ENCODE measurements at places on chromosomes 16 and 17. TPM values are rescaled to one million over a fixed set of nuclear protein-coding genes. Genes with fewer than 3 reads are reported as not detected.

GRCh38 chr17:6323626-6324356 lies 111.1 kb downstream of the AIPL1 start:
- H3K27ac ChIP-seq = no peak overlapping the region
- no peak overlapping the region for H3K4me3 ChIP-seq
- no peaks in the 10 kb centered on the region for H3K4me1 ChIP-seq
- no peaks in the 10 kb centered on the region for H3K36me3 ChIP-seq
- no peak for DNase-seq

GRCh38 chr16:68479271-68479670 lies 31.0 kb upstream of the SMPD3 start:
- H3K27me3 ChIP-seq = no peaks in the 10 kb centered on the region
- no peak for DNase-seq
- H3K4me3 ChIP-seq = no peak overlapping the region

DNA sequence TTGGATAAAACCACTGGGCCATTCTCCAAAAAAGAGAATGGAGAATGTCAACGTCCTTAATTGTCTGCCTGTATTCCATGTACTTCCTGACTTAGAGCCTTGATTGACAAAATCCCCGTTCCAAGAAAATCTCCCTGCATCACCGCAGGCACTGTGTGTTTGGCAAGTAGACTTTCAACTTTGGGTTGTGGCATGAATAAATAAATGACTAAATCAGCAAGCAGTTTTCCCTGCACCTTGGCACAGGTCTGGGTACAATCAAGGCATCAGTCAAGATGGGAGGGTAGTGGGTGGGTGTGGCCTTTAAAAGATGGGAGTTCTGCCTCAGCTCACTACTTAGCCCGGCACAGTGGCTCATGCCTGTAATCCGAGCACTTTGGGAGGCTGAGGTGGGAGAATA lies 248.5 kb upstream of the RPL38 start:
- H3K4me3 ChIP-seq = no peak overlapping the region
- no peak overlapping the region for H3K27ac ChIP-seq
- DNase-seq = no peak
- H3K36me3 ChIP-seq = peaks cover under 1% of the 10 kb centered on the region

DNA sequence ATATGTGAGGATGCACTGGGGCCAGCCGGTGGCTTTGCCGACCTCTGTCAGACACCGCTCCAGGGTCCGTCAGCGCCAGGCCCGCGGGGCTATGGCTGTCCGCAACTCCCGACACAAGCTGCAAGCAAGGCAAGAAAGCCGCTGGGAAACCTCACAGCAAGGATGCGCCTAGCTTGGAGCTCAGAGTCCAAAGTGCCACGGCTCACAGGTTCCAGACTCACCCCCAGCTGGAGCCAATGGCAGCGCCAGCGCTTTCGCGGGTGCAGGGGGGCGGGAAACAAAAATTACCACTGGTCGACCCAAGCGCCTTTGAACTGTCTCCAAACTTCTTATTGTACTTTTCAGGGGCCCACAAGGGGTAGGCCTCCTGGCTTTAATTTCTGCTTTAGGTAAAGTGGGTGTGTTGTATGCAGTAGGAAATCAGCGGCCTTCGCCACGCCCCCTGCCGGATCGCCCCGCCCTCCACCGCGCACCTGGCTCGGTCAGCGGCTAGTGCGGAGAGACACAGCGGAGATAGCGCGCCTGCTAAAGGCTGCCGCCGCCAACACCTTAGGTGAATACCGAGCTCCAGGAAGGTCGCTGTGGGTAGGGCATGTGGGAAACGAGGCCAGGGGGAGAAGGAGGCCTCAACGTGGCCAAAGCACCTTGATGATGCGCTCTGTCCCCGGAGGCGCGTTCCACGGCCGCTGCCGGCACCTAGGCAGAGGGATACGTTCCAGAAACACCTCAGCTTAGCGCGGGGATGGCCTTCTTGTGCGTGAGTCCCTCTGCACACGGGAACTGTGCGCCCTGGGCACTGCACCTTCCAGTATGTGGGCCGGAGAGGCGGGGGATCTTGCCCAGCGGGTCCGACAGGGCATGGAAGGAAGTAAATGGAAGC lies 61.0 kb upstream of the RBL2 start:
- H3K4me3 ChIP-seq = no peak overlapping the region
- H3K27ac ChIP-seq = no peak overlapping the region
- no peaks in the 10 kb centered on the region for H3K36me3 ChIP-seq
- DNase-seq = peak; percentile 82
- H3K4me1 ChIP-seq = peaks cover 25% of the 10 kb centered on the region
- H3K27me3 ChIP-seq = no peaks in the 10 kb centered on the region

Gene FOXO3B
- 4.0 TPM for total RNA-seq

Gene TMEM100
- not detected for total RNA-seq

All from activated T-cell treated with anti-CD3 and anti-CD28 coated beads, Interleukin-2, amount 50 U/mL, for 72 hours (primary cell).